ENCODE measurements at places on chromosomes 2 and 18.
A peak's percentile ranks its signal among the peaks of the same experiment; 100 is the strongest.

DNA sequence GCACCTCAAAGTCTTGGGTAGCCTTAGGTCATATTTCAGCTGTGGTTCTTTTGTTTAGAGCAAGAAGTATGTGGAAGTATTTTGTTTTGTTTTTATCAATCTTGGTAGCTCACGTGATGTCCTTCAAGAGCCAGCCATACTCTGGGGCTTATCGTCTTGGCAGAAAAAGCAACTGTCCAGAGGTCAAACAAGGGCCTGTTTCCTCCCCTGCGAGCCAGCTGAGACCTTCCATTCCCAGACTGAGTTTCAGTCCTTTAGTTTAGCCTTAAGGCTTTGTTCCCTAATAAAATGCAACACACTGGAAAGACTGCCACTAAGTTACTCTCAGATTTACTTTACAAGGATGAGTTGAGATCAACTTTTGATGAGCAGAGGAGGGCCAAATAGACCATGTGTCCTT, 63.5 kb downstream of the TXNL1 start:
- no peak for DNase-seq

DNA sequence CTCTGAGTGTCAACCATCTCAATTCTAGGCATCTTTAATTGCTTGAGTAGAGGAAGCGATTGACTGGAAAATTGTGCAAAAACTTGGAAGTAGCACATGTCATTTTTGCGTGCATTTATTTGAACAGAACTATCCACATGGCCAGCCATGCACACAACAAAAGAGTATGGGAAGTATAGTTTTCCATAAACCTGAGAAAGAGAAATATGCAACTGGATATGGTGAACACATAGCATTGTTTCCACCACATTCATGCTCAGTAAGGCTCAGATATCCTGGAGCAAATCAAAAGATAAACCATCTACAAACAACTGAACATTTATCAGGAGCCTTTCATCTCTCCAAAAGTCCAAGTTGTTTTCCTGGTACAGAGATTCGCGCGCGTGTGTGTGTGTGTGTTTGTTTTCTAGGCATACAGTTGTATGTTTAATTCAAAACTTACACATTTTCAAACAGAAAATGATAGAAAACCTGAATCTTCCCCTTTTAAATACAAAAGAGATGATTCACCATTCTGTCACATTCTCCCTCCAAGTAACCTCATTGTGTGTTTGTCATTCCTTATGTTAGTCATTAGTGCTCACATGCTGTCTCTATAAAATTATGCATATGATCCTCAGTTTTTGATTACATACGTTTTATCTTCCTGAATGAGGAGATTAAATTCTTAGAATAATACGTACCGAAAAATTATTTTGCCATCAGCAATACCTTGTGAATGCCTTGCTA, 780.4 kb upstream of the NRXN1 start:
- no peak for DNase-seq

DNA sequence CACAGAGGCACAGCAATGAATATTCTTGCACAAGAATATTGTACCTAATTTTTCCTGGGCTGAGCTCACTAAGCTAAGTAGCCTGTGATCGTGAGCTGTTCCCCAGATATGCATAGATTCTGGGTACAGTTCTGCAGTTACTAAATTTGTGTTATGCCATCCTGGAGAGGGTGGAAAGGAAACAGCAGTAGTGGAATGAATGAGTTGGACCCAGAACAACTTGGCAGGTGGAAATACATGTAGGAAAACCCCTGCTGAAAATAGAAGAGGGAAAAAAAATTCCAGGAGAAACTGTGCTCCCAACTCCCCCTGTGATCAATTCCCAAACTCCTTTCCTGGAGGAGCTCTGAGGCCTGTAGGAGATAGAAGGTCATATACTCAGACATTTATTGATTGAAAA, 181.5 kb upstream of the MGAT5 start:
- DNase-seq: no peak

- DNase-seq: no peak
Measured at GRCh38 chr2:38394903-38395341, 17.8 kb upstream of the ATL2 start.

DNA sequence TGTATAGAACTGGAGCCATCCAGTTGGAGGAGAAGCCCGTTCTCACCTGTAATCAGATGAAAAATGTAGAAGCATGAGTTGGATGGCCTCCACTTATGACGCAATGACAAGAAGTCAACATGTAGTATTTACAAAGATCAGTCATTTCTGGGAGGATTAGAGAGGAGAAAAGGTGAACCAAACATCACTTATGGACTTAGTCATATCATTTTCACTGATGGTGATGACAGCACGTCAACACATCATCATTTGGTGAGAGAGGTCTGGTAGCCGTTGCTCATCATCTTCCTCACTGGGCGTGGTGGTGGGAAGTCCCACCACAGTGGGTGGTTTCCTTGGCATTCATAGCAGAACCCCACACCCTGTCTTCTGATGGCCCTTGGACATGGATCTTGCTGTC, 264.2 kb upstream of the EPAS1 start:
- DNase-seq: no peak

DNA sequence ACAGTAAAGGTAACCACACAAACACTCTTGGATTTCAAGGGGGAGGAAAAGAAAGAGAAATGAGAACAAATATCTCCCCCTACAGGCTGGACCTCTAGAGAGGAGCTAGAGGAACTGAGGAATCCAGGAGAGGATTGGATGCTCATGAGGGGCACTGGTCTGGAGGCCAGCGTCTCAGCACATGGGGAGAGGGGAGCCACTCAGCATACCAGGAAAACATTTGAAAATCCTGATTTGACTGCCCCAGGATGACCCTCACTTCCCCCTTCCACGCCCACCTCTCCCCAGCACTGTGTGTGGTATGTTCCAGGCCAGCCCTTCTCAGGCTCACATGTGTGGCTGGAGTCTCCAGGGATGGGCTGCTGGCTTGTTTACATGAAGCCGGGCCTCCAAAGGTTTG, 396.8 kb upstream of the ID2 start:
- no peak for DNase-seq

DNA sequence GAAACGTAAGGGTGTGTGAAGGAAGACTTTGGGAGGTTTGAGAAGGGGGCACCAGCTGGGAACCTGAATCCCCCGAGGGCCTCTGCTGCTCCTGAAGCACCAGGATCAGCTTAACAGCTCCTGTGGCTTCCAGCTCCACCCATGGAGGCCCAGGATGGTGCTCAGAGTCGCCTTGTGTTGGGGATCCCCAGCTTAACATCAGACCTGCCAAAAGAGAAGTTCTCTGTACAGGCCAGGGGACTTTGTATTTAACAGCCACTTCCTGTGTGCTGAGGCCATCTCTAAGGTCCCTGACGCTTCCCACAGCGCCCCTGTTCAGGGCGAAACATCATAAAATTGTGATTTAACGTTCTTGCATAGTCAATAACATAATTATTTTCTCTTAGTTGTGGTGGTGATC, 77.5 kb downstream of the NCK2 start:
- no peak for DNase-seq

DNA sequence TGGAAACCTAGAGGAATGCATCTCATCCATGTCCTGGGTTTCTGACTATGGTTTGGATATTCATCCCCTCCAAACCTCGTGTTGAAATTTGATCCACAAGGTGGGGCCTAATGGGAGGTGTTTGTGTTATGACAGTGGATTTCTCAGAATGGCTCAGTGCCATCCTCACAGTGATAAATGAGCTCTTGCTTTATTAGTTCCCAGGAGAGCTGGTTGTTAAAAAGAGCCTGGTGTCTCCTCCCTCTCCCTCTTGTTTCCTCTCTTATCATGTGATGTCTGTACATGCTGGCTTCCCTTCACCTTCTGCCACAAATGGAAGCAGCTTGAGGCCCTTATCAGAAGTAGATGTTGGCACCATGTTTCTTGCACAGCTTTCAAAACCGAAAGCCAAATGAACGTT, 424.3 kb downstream of the DCC start:
- DNase-seq: no peak

- no peak for DNase-seq
Measured at GRCh38 chr2:75289771-75290170, 90.5 kb upstream of the TACR1 start.

DNA sequence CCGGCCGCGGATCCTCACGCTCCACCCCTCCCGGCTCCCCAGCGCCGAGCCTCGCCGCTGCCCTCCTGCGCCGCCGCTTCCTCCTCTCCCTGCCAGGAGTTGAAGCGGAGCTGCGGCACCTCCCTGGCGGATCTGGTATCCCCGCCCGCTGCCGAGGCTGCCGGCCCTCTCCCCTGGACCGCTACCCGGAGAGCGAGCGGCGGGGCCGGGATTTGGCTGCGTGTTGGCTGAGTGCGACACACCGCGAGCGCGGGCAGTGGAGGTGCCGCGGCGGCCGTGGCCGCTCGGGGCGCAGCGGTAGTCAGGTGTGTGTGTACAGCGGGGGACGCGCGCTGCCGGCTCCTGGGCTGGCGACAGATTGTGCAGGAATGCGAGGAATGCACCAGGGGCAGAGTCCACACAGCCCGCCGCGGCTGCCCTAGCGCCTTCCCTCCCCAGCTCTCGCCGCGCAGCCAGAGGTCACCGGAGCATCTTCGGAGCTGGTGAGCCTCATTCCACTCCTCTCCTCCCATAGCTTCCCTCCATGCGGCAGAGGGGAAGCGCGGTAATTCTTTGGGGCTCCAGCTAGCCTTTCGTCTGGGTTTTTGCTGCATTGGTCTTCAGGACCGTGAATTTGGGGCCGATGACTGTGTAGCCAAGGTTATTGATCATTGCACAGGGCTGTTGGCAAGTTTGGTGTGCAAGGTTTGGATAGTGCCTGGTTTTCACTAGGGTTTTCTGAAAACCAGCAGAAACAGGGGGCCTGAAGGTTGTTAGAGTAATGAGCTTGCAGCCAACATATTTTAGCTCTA, 1.3 kb downstream of the PKP4 start:
- peak; percentile 36 for DNase-seq

DNA sequence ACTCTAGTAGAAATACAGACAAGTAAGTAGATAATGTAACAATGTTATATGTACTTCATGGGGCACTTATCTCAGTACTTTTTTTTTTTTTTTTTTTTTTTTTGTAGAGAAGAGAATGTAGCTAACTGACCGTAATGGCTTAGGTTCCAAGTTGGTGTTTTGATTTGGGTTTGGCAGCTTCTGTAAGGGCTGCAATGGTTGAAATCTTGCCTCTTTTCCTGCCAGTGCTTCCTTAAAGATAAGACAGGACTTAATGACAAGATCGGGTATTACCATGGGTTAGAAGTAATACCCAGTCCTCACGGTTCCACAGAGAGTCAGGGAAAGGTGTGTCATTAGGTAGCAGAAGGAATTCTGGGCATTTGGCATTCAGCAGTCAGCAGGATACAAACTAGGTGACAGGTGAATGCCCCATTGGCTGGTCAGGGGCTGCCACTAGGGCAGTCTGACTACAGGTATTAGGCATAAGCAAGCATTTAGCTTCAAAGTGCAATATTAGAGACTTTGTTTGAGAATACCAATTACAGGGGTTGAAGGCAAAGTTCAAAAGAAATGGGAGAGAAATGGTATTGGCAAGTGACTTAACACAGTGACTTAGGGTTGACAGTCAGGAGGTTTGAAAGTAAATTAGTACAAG, 189.4 kb upstream of the RND3 start:
- no peak for DNase-seq

GRCh38 chr2:234047361-234047760, 3.1 kb upstream of the SPP2 start:
- DNase-seq: no peak

DNA sequence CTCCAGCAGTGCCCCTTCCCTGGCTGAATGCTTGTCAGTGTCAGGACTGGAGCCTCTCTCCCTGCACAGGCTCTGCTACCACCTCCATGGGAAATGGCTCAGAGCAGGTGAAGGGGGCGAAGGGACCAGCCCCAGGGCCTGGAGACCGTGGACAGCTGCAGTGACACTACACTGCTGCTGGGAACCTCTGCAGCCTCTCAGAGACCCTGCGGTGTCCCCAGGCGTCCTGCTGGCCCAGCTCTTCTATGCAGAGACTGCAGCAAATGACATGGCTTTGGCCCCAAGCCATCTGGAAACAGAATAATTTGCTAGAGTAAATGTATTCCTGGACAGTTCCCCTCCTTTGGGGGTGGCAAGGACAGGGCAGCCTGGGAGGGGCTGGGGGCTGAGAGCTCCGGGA, 53.2 kb downstream of the CIB4 start:
- no peak for DNase-seq

DNA sequence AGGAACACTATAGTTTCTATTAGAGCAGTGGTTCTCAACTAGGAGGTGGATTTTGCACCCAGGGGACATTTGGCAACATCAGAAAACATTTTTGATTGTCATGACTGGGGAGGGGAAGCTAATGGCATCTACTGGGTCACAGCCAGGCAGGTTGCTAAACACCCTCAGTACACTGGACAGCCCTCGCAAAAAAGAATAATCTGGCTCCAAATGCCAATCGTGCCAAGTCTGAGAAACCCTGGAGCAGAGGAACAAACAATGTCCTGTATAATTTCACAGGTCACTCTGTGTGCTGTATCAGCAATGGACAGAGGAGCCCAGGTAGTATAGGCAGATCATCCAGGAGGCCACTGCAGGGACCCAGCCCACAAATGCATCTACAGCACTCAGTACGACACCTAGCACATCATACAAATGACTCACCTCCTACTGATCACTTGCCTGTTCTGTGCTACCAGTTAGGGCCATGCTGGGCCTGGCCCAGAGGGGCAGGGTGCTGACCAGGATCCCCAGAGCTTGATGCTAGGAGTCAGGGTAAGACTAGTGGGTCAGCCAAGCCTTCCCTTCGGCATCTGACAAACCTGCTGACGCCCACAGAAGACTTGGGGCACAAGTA, 37.6 kb downstream of the SFXN5 start:
- DNase-seq: no peak

DNA sequence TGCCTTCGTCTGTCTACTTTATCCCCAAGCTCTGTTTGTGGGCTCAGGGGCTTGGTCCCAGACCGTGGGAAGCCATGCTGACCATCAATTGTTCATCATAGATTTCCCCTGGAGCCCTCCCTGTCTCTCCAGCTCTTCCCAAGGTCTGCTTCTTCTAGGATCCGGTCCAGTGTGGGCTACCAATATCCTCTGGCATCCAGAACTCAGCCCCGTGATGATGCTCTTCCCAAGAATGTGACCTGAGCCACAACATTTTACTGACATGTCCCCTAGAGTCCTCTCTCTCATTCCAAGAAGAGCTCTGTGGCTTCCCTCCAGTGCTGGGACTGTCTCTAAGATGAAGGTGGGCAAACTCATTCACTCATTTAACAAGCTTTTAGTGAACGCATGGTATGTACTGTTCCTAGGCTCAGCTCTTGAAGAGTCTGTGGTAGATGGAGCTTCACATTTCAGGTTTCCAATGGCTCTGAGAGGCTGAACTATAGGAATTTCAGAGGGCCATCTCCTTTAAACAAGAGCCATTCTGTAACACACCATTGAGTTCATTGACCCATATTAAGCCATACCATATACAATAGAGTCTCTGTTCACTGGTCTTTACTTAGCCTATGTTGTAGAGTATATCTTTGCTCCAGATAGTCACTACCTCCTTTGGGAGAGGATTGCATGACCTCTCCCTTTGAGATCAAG, 142.0 kb upstream of the APCDD1 start:
- DNase-seq: no peak

- no peak for DNase-seq
Measured at GRCh38 chr18:32242395-32242794, 52.6 kb downstream of the MEP1B start.
